Activated naive CD8-positive, alpha-beta T cell treated with anti-CD3 and anti-CD28 coated beads for 36 hours (primary cell): ENCODE measurements at places on chromosomes 1 and 21. TPM values are rescaled to one million over a fixed set of nuclear protein-coding genes. Genes with fewer than 3 reads are reported as not detected.
A peak's percentile ranks its signal among the peaks of the same experiment; 100 is the strongest.

DNA sequence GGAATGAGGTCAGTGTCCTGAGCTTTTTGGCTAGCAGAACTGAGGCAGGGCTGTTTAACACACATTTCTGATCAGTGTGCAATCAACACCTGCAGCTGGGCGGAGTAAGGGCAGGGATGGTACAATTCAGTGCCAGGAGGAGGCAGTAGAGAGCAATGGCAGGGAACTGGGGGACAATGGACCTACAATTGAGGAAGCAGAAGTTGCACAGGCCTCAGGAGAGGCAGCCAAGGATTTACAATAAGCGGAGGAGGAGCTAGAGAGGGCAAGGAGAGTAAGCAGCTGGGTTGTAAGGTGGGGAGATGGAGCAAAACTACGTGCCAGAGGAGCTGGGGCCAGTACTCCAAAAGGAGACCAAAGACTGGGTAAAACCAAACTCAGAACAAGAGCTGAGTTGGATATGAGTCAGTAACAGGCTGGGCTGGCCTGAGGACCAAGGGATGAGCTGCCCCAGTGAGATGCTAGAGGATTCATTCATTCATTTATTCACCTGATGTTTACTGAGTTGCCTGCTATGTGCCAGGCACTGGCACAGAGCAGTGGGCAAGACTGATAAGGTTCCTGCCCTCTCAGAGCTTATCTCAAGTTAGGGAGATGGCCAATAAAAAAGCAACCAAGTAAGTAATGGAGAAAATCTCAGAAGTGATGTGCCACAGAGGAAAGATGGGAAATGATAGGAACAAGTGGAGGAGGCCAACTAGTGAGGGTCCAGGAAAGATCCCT lies 10.4 kb upstream of the GALE start:
- DNase-seq: peak; percentile 54

- DNase-seq: no peak
Observed at GRCh38 chr1:172019976-172020375, 178.7 kb downstream of the DNM3 start.

- DNase-seq: no peak
Observed at GRCh38 chr1:232797856-232798510, 7.2 kb upstream of the MAP10 start.

DNA sequence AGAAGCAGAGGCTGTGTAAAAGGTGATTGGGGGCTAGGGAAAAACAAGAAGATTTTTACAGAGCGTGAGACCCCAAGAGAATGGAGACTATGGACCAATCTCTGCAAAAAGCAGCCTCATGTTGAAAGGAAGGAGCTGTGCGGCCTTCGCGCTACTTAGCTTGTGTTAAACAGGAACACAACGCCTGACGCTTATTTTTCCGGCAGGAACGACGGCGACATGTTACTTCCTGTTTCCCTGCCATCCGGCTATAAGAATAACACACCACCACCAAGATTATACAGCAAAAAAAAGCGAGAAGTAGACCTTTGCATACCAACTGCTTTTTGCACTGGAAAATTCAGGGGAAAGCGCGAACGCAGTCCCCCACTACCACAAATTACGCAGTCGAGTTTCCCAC lies 272.7 kb downstream of the FAM72C start:
- DNase-seq: no peak

DNA sequence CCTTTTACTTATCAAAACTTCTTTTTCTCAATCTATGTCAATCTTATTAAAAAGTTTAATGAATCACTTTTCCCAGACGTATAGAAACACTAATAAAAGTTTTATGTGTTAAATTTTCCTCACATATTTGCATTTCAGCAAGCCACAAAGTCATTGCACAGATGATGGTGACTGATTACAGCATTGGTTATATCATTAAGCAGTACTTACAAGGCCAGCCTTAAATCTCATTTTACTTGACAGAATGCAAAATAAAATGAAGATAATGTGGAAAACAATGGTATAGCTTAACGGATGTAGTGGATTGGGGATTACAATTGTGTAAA lies 39.5 kb downstream of the TMEM200B start:
- no peak for DNase-seq

GRCh38 chr1:209434066-209434465 lies 149.4 kb upstream of the CAMK1G start:
- DNase-seq: no peak

DNA sequence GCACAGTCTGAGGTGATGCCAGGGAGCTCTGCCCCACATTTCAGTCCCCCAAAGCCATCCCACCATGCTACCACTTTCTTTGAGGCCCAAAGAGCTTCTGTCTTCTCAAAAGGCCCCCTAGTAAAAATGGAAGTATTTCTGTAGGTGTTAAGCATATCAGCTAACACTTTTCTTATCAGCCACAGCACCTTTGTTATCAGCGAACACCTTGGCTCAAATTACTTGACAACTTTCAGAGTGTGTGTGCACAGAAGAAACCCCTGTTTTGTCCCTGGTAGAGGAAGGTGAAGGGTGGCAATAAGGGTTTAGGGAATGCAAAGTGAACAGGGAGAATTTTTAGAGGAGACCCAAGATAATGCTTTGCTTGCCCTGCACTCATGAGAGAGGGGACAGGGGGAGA lies 54.8 kb upstream of the GJA8 start:
- no peak for DNase-seq

DNA sequence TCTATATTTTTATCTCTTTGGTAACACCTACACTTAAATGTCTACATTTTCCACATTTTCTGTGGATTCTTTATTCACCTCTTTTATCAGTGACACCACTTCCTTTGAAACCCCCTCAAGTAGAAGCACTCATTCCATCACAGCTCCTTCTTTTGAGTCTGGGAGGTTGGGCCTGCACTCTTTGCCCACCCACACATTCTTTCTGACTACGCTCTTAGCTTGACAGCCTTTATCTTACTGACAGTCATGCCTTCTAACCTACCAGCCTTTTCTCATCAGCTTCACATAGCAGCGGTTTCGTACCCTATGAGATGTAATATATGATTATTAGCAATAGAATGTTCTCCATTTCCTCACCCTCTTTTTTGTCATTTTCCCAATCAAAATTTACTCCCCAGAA lies 151.9 kb downstream of the TNFSF18 start:
- DNase-seq: peak; percentile 14

- no peak for DNase-seq
Observed at GRCh38 chr1:108747898-108748297, 1.4 kb downstream of the STXBP3 start.

GRCh38 chr1:36728051-36728450 lies 245.3 kb upstream of the CSF3R start:
- no peak for DNase-seq

DNA sequence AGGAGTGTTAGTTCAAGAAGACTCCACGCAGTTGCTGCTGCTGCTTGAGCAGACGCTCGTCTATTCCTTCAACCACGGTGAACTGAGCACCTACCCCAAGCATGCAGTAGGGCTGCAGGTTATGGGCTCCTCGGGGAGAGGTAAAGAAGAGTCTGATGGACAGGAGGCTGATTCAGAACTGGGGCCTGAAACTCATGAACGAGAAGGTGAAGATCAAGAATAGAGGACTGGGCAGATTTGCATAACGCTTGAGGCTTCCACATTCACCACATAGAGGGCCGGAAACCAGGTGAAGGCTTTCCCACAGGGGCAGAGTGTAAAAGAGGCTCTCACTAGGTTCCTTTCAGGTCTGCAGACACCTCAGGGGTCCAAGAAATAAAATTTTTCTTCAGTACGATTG lies 9.1 kb downstream of the ABCA4 start:
- DNase-seq: no peak

GRCh38 chr1:53511323-53511932 lies 52.2 kb downstream of the DMRTB1 start:
- no peak for DNase-seq

- no peak for DNase-seq
Observed at GRCh38 chr1:151124763-151125403, 21.5 kb downstream of the SEMA6C start.

DNA sequence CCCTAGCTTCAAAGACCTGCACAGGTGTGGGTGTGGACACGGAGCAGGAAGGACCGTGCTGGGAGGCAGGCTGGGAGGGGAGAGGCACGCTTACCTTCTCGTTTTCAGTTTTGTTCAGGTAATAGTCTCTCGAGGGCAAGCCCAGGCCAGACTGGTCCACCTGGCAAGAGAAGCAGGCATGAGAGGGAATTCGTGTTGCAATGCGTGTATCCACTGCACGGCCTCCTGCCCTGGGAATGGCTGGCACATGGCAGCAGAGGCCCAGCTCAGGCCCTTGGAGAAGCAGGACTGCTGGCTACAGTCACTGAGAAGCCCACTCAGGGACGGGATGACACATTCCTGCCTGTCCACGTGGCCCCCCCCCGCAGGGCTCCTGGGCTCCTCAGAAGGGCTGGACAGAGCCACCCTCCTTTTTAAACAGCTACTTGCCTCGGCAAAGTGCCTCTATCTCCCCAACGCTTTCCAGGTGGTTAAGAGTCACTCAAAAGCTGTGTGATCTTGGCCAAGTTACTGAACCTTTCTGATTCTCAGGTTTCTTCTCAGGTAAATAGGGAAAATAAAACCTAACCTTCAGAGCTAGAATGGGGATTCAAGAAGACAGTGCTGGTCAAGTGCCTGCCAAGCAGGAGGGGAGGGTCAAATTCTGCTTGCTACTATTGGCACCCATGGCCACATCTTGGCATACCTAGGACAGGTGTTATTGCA lies 32.7 kb downstream of the ECE1 start:
- no peak for DNase-seq

DNA sequence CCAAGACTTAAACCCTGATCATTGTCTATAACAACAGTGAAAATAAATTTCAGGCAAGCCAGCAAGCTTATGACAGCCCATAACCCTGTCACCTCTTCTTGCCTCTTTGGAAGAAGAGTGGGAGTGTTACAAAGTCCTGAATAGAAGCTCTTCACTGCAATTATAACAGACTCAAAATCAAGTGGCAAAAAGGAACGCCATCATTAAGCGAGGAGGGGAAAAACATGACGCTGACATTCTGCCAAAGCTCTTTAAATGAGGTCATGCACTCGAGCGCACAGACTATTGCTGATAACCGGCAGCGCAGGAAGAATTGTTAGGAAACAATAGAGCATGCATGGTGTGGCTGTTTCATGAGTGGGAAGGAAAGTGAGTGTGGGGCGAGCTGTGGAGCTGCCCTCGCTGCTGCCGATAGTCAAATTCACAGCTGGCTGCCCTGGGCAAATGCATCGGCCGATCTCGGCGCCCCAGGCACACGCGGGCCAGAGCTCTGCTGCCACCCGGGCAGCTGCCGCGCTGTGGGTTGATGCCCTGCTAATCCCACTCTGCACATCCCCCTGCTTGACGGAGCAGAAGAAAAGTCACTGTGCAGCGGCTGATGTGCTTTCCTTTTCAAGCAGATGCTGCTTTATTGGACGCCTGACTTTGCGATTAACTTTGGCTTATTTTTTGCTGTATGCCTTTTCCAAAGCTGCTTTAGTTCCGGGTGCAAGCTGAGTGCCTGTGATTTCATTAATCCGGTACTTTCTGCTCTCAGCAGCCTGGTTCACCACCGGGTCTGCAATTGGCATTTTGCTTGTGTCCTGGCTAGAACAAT lies 102.4 kb upstream of the ST6GALNAC5 start:
- no peak for DNase-seq

GRCh38 chr21:42473498-42474042 lies 22.5 kb downstream of the RSPH1 start:
- no peak for DNase-seq

DNA sequence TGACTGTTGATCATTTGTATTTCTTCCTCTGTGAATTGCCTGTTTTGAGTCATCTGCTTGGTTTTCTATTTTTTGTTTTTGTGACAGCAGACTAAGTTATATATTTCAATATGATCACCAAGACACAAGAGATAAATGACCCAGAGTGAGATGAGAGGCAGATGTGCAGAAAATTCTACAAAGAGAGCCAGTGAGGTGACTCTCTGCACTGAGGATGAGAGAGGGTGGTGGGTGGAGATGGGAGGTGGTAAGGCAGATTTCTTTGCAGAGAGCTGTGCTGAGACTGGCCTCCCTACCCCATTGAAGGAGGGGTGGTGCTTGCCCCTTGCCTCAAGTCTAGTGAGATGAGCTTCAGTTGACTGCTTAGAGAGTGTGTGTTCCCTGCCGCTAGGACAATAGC lies 17.6 kb upstream of the FCAMR start:
- no peak for DNase-seq

- peak; percentile 82 for DNase-seq
Observed at GRCh38 chr1:156445789-156446263, 54.7 kb downstream of the MEF2D start.

- no peak for DNase-seq
Observed at GRCh38 chr1:33336580-33336979, 15.7 kb upstream of the A3GALT2 start.

GRCh38 chr1:205598841-205599668 lies 32.8 kb downstream of the ELK4 start:
- DNase-seq: no peak

DNA sequence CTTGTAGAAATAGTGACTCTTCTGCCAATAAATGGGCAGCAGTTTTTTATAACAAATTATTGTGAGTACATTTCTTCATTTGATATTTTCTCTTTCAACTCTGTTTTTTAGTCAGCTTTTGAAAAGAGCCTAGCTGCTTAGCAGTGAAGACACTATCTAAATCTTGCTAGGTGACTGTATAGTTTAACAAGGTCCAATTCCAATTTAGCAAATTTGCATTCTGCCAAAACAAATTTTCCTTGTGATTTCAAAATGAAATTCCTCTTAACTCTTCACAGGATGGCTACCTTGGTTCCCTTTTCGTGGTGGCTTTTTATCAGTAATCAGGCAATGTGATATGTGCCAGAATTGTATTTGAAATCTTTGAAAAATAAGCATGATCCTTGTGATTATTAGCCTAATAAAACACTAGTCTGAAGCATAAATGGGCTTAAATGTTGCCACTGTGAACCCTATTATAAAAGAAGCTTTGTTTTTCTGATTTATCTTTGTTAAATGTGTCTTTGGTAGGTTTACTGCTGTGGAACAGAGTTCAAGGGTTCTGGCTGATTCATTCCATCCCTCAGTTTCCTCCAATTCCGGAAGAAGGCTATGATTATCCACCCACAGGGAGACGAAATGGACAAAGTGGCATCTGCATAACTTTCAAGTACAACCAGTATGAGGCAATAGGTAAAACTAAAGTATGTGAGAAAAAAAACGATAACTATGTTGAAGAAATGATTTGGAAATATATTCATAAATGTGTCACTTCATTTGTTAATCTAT lies 12.2 kb downstream of the DNASE2B start:
- DNase-seq: no peak

DNA sequence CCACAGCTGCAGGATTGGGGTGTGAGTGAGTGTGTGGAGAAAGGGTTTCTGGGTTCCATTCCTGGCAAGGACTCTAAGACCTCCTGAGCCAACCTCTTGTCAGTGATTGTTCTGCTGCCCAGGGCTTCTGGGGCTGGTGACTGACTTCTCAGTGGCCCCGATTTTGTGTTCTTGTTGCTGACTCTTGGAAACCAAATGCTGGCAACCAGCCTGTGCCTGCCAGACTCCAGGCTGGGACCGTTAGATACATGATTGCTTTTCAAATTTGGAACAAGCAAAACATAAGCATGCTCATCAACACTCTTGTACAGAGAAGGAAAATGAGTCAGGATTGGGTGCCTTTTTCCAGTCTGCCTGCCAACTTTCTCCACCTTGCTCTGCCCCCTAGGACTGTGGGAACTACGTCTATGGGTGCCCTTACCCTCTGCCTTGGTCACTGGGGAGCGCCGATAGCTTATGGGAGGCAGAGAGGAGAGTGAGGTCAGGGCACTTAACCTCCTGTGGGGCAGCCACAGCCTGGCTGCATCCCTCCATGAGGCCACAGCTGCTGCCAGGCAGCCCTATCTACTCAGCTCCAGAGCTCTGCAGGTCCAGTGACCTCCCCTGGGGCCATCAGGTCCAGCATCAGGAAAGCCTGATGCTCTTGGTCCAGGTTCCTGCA lies 39.3 kb upstream of the EPS8L3 start:
- DNase-seq: no peak

The CD34 gene
- 0.02 TPM for total RNA-seq

The STYXL2 gene
- not detected for total RNA-seq

The RGS13 gene
- total RNA-seq: not detected

The SPRR2A gene
- total RNA-seq: not detected

The ID3 gene
- 59.5 TPM for total RNA-seq

The LCE2B gene
- not detected for total RNA-seq
